CD4-positive, alpha-beta T cell treated with Interleukin-21 for 1 hour (primary cell): ENCODE measurements at places on chromosomes 1 and 21.

- no peak for DNase-seq
These were observed 123.7 kb upstream of the EDN2 start for GRCh38 chr1:41608211-41608610.

DNA sequence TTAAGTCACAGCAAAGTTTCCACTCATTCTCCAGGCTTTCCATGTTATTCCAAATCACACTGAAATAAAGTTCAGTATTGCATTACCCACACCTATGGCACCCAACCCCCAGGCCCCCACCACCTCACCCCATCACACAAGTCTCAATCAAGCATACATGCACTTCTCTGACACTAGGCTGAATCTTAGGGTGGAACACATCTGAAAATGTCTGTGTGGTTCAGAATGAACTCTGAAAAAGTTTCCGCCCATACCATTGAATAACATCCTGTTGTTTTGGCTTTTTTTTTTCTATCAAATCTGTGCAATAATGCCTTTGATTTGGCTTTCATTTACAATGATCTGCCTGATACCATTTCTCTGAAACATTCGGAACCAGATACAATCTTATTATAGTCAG is 25.8 kb upstream of the LRRC8C start:
- peak; percentile 81 for DNase-seq

GRCh38 chr1:209546390-209547085 is 37.0 kb upstream of the CAMK1G start:
- no peak for DNase-seq

DNA sequence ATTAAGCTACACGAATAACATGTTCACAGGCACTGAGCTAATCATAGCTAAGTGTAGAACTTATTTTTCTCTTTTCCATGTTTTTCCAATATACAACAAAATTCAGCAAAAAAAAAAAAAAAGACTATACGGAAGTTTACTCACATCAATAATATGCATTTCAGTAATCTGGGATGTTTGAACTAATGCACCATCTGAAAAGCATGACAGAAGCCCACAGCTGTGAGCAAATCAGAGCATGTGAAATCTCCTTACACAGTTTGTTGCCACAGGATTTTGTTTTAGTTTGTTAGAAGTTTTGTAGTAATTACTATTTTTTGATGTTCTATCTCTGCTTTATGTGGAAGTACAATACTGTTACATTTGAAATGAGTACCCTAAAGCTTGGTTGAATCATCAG is 1051.7 kb downstream of the TTLL7 start:
- DNase-seq: no peak

DNA sequence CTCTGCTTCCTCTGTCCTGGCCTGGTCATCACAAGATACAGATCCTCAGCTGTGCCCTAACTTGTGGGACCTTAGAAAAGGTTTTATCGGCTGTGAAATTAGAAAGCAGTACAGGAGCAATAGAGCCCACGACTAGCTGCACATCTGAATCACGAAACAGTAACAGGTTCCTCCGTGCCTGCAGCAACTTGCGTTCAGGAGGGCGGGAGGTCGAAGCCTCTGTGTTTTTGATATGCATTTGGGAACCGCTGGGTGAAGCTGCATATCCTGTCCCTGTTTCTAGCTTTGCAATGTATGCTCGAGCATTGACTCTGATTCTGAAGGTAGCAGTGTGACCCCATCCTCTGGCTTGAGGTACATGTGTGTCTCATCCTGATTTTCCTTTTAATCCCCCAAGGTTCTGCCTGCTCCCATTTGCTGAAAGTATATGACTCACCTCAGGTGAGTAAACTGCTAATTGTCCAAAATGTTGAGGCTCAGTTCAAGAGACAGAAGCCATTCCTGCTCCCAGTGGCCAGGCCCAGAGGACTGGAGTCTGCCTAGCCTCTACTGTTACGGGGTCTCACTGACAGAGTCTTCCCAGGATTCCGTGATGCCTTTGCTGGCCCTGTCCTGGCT is 44.3 kb downstream of the SCCPDH start:
- no peak for DNase-seq

GRCh38 chr1:63779338-63780211 is 5.8 kb downstream of the ROR1 start:
- no peak for DNase-seq

GRCh38 chr1:160077486-160077885 is 3.9 kb upstream of the KCNJ9 start:
- DNase-seq: no peak

- no peak for DNase-seq
These were observed 5.3 kb upstream of the SLC19A1 start for GRCh38 chr21:45547545-45547900.

DNA sequence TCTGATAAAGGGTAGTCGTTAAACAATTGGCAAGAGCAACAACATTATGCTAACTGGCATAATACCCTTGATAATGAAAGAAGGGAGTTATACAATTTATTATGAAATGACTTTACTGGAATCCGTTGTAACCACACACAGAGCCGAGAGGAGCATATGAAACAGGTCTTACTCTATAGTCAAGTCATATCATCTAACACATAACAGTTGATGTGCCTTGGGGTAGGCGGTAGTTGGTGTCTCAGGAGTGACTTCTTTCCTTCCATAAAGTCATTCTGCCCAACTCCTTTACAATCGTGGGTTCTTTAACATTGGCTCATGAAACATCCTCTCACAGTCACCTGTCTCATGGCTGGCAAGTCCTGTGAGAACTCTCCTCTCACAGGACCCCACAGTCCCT is 225.2 kb downstream of the LTN1 start:
- DNase-seq: no peak

- no peak for DNase-seq
These were observed 308.1 kb downstream of the CTH start for GRCh38 chr1:70719154-70719553.

- no peak for DNase-seq
These were observed 84.9 kb downstream of the SLC16A1 start for GRCh38 chr1:112870887-112871646.

DNA sequence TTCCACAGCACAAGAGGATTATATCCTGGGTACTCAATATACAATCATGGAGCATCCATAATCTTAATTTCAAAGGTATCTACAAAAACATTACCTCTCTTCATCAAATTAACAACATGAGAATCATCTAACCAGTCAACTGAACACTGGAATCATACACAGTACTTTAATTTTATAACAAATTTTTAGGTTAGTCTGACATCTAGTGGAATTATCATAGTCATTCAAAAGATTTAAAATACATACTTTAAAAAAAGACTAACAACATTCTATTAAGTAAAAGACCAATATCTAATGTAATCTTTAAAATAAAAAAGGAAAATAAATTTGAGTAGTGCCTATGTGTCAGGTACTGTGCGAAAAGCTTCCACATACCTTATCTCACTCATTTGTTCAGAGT is 16.8 kb upstream of the SH3GLB1 start:
- DNase-seq: no peak
